ENCODE measurements at places on chromosomes 2 and 18.

DNA sequence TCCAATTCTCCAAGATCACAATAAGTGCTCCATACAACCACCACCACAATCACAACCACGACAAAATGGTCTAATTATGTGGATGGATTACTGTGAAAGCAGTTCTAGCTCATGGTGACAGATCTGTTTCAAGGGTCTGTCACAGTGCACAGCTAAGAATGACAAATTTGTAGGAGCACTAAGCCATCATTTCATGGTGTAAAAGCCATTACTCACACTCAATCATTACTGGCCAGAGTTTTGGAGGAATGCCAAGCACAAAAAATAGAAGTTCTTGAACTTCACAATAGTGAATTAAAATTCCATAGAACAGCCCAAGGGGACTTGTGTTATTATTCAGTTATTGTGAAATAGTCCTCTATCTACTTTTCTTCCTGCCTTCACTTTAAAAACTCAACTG, 2.3 kb downstream of the CPS1 start:
- no peak for DNase-seq

- DNase-seq: no peak
Observed at GRCh38 chr18:44290366-44290977, 390.2 kb upstream of the SETBP1 start.

DNA sequence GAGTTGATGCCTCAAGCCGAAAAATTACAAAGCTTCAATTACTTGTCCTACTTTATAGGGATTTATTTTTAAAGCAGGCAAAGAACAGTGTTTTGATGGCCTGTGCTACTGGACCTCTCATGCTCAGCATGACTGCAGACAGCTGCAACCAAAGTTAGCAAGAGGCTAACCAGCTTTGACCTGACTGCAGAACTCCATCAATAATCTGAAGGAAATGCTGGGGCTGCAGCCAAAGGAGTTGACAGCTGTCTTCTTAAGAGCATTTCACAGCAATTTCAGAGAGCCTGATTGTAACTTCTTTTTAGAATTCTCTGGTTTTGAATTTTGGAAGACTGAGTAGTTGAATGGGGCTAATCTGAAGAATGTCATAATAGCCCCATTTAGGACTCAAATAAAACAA, 46.5 kb upstream of the SESTD1 start:
- DNase-seq: no peak

GRCh38 chr2:120637847-120638246, 97.8 kb upstream of the GLI2 start:
- DNase-seq: no peak

DNA sequence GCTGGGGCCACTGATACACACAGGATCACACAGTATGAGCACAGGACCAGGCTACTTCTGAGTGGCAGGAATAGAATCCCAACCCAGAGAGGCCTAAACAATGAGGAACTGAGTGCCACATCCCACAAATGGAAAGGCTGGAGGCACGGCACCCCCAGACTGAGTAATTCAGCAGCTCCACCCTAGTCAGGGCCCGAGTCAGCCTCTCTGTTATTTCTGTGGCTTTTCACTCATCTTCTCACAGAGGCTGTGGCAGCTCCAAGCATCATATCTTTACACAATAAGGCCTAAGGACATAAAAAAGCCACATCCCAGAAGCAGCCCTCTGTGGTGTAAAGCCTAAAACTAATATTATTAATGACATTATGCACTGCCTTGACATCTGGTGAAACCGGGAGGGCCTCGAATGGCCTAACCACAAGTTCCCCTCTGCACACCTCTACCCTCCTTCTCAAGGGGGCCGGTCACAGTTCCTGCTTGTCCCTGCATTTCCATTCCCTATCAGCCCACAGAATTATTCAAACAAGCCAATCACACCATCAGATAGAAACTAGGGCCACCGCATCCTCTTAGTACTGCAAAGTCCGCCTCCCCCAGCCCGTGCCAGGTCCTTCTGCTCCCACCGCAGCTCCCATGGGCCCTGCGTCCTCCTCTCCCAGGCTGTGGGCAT, 12.5 kb upstream of the MAL start:
- DNase-seq: no peak

DNA sequence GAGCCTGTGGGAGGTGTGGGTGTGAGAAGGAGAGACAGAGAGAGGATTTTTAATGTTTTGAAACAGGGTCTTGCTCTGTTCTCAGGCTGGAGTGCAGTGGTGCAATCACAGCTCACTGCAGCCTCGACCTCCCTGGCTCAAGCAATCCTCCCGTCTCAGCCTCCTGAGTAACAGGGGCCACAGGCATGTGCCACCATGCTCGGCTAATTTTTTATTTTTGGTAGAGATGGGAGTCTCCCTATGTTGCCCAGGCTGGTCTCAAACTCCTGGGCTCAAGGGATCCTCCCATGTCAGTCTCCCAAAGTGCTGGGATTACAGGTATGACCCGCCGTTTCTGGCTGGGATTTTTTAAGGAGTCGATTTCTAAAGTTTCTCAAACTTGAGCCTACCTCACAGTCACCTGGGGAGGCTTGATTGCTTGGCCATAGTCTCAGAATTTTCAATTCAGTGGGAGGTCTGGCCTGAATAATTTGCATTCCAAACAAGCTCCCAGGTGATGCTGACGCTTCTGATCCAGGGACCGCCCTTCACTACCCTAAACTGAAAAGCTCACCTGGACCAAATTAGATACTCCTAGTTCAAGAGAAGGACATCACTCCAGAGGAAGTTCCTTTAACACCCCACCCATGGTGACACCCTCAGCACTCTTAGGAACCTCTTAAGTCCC, 70.8 kb upstream of the SLC1A4 start:
- no peak for DNase-seq

DNA sequence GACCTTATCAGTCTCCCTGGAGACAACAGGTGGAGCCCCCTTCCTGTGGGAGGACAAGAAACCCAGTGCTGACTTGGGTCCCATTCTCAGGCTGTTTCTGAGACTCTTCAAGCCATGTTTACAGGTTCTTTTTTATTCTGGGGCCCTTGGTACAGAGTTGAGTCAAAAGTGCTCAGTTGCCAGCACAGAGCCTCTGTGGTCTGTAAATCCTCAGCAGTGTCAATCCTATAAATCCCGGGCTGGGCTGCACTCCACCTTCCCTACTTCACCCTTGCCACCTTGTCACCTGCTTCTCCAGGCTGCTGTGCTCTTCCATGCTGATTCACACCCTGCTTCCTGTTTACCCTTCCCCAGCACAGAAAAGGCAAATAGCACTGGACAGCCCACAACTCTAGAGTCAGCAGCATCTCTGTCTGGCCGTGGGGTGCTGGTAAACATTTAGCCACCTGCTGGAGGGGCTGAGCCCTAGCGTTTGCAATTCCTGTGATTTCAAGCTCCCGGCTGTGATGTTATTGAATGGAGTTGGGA, 74.7 kb downstream of the TNFRSF11A start:
- peak; percentile 16 for DNase-seq

GRCh38 chr2:104078431-104079157, 775.3 kb upstream of the POU3F3 start:
- peak; percentile 74 for DNase-seq

DNA sequence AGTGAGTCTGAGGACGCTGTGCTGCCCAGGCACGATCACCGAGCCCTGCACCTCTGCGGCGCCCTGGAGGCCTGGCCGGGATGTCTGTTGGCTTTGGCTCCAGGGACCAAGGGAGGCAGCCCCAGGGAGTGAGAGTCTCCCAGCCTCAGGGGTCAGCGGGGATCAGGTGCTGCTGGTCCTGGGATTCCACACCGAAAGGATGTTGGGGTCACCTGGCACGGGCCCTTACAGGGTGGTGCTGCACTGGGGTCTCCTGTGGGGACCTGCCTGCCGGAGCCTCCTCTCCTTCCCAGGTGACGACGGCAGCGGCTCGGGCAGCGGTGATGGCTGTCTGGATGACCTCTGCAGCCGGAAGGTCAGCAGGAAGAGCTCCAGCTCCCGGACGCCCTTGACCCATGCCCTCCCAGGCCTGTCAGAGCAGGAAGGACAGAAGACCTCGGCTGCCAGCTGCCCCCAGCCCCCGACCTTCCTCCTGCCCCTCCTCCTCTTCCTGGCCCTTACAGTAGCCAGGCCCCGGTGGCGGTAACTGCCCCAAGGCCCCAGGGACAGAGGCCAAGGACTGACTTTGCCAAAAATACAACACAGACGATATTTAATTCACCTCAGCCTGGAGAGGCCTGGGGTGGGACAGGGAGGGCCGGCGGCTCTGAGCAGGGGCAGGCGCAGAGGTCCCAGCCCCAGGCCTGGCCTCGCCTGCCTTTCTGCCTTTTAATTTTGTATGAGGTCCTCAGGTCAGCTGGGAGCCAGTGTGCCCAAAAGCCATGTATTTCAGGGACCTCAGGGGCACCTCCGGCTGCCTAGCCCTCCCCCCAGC, 30.5 kb downstream of the GPC1 start:
- no peak for DNase-seq

GRCh38 chr2:50291610-50292009, 740.3 kb downstream of the NRXN1 start:
- no peak for DNase-seq

DNA sequence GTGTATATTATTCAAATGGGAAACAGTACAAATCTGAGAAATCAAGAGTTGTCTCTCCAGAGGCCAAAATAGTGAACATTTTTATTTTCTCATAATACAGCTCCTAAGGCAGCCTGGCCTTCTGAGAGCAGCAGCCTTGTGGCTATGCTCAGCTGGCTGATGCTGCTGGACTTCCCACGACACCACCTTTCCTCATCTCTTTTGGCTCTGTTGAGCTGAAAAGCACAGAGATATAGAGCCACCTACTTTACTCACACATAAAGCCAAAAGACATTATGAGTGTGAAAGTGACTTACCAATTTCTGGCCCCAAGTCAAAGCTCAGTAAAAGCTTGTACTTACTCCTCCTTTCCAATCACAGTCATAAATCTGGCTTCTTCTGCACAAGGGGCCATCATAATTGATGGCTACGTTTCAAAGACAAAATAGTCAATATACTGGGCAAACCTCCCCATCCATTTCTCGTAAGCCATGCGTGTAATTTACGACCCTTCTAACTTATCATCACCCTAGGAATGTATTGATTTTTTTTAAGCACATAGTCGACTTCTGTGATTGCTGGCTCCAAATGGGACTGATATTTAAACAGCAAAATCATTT, 18.6 kb upstream of the REG3A start:
- DNase-seq: no peak

DNA sequence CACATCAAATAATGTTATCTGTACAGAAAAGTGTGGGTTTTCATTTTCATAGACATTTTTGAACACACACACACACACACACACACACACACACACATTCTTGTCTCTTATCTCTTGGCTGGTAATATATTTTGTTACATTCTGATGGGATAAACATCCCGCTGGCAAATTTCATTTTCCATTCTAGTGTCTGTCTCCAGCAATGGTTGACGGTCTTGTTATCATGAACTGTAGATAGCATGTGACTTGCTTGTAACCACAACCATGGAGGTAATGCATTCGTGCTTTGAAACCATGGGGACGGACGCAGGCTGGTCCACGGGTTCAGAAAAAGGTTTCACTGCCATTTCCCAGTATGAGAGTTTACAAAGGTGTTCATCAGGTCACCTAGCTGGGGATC, 156.4 kb downstream of the PPP1R1C start:
- DNase-seq: no peak

- DNase-seq: no peak
Observed at GRCh38 chr2:80560326-80560725, 255.8 kb upstream of the LRRTM1 start.

DNA sequence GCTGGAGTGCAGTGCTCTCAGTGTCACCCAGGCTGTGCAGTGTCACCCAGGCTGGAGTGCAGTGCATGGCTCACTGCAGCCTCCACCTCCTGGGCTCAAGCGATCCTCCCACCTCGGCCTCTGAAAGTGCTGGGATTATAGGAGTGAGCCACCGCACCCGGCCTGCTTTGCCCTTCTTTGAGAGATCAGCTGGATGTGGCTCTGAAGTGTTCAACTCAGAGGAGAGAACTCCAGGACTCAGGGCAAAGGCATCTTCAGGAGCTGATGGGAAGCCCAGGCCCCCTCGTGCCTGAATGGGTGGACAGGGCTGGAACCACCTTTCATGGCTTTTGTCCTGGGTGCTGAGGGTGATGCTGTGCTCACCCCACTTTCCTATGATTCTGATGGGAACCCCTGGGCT, 52.0 kb upstream of the HAAO start:
- no peak for DNase-seq

GRCh38 chr2:88247531-88247930, 77.4 kb downstream of the THNSL2 start:
- DNase-seq: no peak

DNA sequence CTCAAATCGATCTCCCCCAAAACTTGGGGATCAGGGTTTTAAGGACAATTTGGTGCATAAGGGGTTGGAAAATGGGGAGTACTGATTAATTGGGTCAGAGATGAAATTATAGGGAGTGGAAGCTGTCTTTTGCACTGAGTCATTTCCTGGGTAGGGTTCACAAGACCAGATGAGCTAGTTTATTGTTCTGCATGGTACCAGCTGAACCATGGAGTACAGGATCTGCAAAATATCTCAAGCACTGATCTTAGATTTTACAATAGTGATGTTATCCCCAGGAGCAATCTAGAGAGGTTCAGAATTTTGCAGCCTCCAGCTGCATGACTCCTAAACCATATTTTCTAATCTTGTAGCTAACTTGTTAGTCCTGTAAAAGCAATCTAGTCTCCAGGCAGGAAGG, 73.1 kb downstream of the CPO start:
- DNase-seq: no peak

GRCh38 chr18:7840411-7840810, 273.3 kb downstream of the PTPRM start:
- no peak for DNase-seq

DNA sequence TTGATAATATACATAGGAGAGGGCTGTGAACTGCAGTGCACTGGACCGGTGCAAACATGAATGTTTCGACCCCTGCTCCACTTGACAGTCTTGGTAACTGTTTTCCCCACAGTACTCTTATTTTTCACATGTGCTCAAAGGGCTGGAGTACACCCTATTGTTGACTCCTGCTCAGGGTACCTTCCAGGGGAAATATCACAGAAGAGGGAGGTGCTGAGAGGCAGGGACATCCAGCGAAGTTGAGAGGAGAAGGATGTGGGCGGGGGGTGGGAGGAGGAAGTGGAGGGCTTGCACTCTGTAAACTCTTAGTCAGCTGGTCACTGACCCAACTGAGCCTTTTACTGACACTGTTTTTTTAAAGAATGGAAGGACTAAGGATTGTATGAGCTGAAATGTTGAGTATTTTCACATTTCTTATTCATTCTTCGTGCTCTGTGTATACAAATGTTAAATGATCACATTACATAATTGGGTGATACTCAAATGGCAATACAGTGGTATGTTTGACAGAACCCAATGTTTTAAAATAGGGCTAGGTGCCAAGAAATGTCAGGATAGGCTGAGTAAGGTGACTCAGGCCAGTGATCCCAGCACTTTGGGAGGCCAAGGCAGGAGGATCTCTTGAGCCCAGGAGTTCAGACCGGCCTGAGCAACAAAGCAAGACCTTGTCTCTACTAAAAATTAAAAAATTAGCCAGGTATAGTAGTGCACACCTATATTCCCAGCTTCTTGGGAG, 10.0 kb downstream of the INPP4A start:
- DNase-seq: peak; percentile 36
